ENCODE measurements at places on chromosomes 2 and 18.

- H3K4me3 ChIP-seq: no peak overlapping the region
- H3K36me3 ChIP-seq: no peaks in the 10 kb centered on the region
- DNase-seq: no peak
- no peaks in the 10 kb centered on the region for H3K4me1 ChIP-seq
- no peak overlapping the region for H3K27ac ChIP-seq
Observed at GRCh38 chr2:146826388-146826787, 1018.4 kb upstream of the ACVR2A start.

GRCh38 chr2:226443112-226443511 lies 356.5 kb downstream of the IRS1 start:
- no peaks in the 10 kb centered on the region for H3K27me3 ChIP-seq
- DNase-seq: no peak
- H3K4me3 ChIP-seq: no peak overlapping the region

- no peak for DNase-seq
- no peak overlapping the region for H3K27ac ChIP-seq
- no peak overlapping the region for H3K4me3 ChIP-seq
Observed at GRCh38 chr18:48901145-48902022, 49.4 kb downstream of the SMAD7 start.

DNA sequence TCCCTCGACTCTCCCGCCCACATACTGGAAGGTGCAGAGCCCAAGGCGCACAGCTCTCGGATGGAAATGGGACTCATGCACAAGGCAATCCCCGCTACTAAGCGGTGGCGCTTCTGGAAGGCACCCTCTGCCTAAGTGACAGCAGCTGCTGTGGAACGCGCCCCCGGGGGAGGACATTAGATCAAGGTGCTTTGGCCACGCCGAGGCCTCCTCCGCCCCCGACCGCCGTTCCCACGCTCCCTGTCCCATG lies 202 bp downstream of the MCEE start:
- H3K4me1 ChIP-seq: peaks cover 11% of the 10 kb centered on the region
- peak overlapping the region; percentile 90 for H3K4me3 ChIP-seq
- H3K27me3 ChIP-seq: no peaks in the 10 kb centered on the region
- H3K36me3 ChIP-seq: no peaks in the 10 kb centered on the region

DNA sequence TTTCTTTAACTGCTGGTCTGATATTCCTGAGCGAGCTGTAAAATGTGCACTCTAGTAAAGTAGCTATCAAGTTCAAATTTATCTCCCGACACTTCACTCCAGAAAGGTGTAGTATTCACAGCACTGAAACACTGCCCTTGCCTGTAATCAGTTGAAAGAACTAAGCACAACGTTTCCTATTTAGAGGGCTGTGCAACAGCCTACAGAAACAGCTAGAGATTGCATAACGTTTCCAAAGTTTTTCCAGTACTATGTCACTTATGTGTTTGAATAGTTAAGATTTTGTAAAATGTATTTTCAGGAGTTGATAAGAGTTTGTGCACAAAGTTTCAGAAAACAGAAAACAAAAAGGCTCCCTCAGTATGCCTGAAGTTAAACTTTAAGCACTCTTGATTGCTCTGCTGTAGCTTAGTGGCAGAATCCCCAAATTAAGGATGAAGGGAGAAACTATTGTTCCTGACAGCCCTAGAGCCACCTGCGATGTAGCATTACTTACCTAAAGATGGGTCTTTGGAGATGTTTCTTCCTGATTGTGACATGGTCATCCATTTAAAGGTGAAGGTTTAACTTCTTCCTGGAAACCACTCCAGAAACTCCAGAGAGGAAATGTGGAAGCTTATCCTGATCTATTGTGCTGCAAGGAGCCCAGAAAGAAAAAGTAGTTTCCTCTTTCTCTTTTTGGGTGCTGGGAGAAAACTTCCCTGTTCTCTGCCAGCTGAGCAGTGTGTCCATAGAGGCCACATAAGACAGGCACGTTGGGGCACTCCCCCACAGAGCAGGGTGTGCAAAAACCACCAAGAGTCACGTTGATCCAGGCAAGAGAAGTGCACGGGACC lies 536 bp downstream of the PDE1A start:
- H3K4me1 ChIP-seq: no peaks in the 10 kb centered on the region
- H3K27ac ChIP-seq: no peak overlapping the region
- H3K27me3 ChIP-seq: no peaks in the 10 kb centered on the region

GRCh38 chr2:9699139-9700108 lies 68.6 kb upstream of the YWHAQ start:
- H3K36me3 ChIP-seq: no peaks in the 10 kb centered on the region
- DNase-seq: no peak
- no peaks in the 10 kb centered on the region for H3K4me1 ChIP-seq
- no peak overlapping the region for H3K27ac ChIP-seq
- H3K4me3 ChIP-seq: no peak overlapping the region

DNA sequence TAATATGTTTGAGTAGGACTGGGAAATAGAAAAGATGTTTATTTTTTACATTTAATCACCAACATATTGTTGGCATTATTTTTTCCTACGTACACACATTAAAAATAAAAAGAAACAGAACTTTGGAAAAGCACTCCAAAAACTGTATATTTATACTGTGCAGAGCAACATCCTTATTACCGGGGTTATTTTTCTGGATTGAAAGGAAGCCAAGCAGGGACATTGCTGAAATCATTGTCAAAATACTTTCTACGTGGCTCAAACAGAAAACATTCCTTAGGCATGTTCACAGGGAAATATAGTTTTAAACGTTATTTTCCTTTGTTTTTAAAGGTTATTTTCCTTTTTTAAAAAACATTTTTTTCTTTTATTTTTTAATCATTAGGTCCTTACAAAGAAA lies 315.0 kb upstream of the SMIM21 start:
- H3K4me1 ChIP-seq: no peaks in the 10 kb centered on the region
- H3K4me3 ChIP-seq: no peak overlapping the region
- no peak overlapping the region for H3K27ac ChIP-seq
- H3K36me3 ChIP-seq: no peaks in the 10 kb centered on the region
- H3K27me3 ChIP-seq: no peaks in the 10 kb centered on the region

GRCh38 chr2:88113069-88113468 lies 14.8 kb downstream of the FABP1 start:
- no peaks in the 10 kb centered on the region for H3K4me1 ChIP-seq
- no peaks in the 10 kb centered on the region for H3K36me3 ChIP-seq
- H3K4me3 ChIP-seq: no peak overlapping the region
- no peaks in the 10 kb centered on the region for H3K27me3 ChIP-seq

GRCh38 chr2:218964041-218964771 lies 4.7 kb downstream of the CDK5R2 start:
- no peaks in the 10 kb centered on the region for H3K4me1 ChIP-seq
- no peaks in the 10 kb centered on the region for H3K36me3 ChIP-seq
- H3K27me3 ChIP-seq: no peaks in the 10 kb centered on the region
